ENCODE measurements at places on chromosomes 16 and 17. TPM values are rescaled to one million over a fixed set of nuclear protein-coding genes. Genes with fewer than 3 reads are reported as not detected.

The GGT6 gene
- not detected for total RNA-seq

DNA sequence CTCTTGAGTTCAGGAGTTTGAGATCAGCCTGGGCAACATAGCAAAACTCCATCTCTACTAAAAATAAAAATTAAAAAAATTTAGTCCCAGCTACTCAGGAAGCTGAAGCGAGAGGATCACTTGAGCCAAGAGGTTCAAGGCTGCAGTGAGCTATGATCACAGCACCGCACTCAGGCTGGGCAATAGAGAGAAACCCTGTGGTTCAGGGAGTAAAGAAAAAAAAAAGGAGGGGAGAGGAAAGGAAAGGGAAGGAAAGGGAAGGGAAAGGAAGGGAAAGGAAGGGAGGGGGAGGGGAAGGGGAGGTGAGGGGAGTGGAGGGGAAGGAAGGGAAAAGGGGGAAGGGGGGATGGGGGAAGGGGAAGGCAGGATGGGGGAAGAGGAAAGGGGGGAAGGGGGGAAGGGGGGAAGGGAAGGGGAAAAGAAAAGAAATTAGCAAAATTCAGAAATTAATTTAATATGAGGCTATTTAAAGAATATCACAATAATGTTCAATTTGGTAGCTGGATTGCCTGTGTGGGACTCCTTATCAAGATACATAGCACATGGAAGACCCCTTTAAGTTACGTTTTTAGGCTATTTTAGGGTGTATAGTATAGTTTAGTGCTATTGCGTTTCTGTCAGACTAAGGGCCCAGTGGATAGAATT lies 424.3 kb downstream of the CDH8 start:
- DNase-seq = no peak

The KRT40 gene
- total RNA-seq = not detected

- peak; percentile 96 for DNase-seq
These were observed 5.3 kb downstream of the RNF166 start for GRCh38 chr16:88700636-88701482.

GRCh38 chr16:62022688-62023087 lies 13.6 kb downstream of the CDH8 start:
- no peak for DNase-seq

GRCh38 chr17:61127960-61128359 lies 271.7 kb upstream of the TBX2 start:
- no peak for DNase-seq
